Stimulated activated effector memory CD8-positive, alpha-beta T cell treated with anti-CD3 and anti-CD28 coated beads, Interleukin-12 subunit alpha, Interleukin-12 subunit beta, amount 100 ng/mL, for 72 hours (primary cell): ENCODE measurements at places on chromosomes 2 and 18.
A peak's percentile ranks its signal among the peaks of the same experiment; 100 is the strongest.

- no peak for DNase-seq
Measured at GRCh38 chr2:20542746-20543468, 96.0 kb downstream of the RHOB start.

- no peak for DNase-seq
Measured at GRCh38 chr2:69250981-69251380, 136.0 kb downstream of the GFPT1 start.

DNA sequence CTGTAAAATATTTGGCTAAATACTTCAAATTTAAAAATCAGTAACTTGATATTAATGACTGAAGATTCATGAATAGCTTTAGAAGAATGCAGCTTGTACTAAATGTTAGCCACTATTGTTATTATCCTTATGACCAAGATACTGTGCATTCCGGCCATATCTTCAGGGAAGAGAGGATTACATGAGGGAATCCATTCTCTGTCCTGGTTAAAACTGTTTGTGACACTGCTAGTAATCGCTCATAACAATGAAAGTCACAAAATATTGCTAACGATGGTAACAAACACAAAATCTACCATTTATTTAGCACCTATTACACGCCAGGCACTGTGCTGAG is 217.7 kb downstream of the PRKCE start:
- no peak for DNase-seq

GRCh38 chr18:76672627-76673026 is 149.7 kb upstream of the ZNF236 start:
- DNase-seq, result no peak

- no peak for DNase-seq
Measured at GRCh38 chr2:15191789-15192188, 369.3 kb downstream of the NBAS start.

- DNase-seq, result no peak
Measured at GRCh38 chr2:159468257-159468656, 148.1 kb downstream of the BAZ2B start.

DNA sequence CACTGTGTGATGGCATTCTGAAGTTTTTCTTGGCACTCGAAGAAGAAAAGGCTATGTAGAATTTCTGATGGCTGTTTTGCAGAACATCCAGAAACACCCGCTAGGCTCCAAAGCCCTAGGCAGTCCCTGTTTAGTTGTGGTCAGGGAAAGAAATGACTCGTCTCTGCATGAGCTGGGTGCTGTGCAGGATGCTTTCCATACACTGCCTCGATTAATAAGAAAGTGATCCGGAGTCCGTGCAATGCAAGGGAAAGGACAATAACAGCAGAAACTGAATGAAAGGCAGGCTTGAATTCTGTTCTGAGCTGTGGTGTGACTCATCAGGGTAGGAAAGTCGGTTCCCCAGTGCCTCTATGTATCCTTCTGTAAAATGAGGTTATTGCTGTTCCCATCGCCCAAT is 18.7 kb downstream of the MAPRE3 start:
- DNase-seq, result no peak

GRCh38 chr2:9445089-9445488 is 21.6 kb downstream of the CPSF3 start:
- no peak for DNase-seq

DNA sequence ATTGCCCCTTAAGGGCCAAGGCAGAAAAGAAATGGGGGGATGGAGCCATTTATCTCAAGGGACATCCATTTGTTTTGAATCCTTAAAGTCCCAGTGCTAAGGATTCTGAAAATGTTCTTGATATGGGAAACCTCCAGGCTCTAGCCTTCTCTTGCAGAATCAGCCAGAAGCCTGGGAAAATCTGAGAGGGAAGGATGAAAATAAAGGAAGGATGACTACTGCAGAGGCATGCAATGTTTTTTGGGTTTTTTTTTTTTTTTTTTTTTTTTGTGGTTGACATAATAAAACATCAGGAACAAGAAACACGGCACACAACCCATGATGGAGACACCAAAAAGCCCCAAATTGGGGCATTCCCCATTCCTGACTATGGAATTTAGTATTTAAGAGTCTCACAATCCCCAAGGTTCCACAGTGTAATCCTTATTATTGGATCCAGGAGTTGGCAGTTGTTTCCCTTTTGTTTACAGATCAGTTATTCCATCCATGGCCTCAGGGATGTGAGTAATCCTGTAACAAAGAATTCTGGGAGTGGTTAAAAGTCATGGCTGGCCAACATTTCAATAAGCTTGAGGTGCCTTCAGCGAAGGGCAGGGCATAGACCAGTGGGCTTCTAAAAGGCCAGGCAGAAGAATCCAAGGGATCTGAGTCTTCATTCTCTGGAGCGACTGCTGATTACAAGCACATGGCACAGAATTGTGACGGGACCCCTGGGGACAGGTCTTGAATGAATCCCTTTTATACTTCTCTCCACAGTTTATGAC is 337.5 kb downstream of the GULP1 start:
- no peak for DNase-seq

DNA sequence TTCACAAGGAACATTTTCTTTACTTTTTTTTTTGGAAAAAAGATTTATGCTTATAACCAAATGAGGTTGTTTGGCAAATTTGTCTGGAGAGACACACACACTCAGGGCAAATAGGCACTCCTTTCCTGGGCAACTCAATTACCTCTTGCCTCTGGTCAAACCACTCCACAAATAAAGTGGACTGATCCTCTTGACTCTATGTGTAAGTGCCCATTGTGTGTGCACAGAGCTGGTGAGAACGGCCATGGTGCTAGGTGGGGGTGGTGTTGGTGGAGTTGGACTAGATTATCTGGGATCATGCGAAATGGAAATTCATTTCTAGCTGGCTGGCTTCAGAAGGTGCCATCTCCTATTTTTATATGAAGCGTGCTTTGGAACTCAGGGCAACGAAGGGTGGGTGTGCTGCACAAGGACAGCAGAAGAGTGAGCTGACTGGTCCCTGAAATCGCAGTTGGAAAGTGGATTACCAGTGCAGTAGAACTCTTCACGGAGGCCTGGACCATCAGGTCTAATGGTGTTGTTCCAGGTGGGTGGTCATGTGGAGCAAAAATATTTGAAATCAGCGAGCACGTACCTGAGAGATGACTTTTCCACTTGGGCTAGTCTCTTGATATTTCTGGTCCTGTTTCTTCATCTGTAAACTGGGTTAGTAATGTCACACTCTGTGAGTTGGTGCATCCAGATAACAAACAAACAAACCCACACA is 149.9 kb downstream of the RPIA start:
- no peak for DNase-seq

DNA sequence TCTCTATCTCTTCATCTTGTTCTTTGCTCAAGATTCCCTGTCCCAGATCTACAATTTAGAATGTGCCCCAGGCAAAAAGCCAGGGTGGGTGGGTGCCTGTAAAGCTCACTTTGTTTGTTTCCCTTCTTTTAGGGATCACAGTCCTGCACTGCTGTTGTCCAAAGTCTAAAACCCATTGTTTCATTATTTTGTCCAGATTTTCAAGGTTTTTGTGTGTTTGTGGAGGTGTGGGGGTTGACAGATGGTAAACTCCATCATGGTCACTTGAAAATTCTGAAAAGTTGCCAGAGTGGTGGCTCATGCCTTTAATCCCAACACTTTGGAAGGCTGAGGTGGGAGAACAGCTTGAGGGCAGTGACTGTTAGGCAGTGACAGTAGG is 41.5 kb downstream of the YES1 start:
- DNase-seq, result no peak

GRCh38 chr2:236155406-236155805 is 12.8 kb downstream of the GBX2 start:
- DNase-seq, result no peak

GRCh38 chr18:64127172-64127571 is 21.7 kb downstream of the LINC00305 start:
- DNase-seq, result no peak

- no peak for DNase-seq
Measured at GRCh38 chr2:43057742-43058725, 168.4 kb downstream of the ZFP36L2 start.

- DNase-seq, result no peak
Measured at GRCh38 chr2:234694244-234695013, 197.5 kb upstream of the ARL4C start.

GRCh38 chr2:22375096-22375495 is 1009.9 kb upstream of the KLHL29 start:
- DNase-seq, result no peak

DNA sequence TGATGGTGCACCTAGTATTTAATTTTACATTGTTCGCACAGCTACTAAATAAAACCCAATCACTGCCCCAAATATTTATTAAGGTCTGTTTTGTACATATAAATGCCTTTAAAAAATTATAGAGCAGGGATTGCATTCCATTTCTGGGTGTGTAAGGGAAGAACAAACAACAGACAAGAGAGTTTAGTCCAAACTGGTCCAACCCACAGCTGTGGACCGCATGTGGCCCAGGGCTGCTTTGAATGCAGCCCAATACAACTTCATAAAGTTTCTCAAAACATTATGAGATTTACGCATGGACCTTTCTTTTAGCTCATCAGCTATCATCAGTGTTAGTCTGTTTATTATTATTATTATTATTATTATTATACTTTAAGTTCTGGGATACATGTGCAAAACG is 114.8 kb upstream of the LRATD1 start:
- no peak for DNase-seq

GRCh38 chr2:209671020-209671680 is 100.5 kb upstream of the UNC80 start:
- DNase-seq, result no peak

- no peak for DNase-seq
Measured at GRCh38 chr2:64434039-64434657, 19.8 kb upstream of the LGALSL start.

GRCh38 chr2:25570161-25570845 is 103.1 kb downstream of the DTNB start:
- DNase-seq, result no peak

DNA sequence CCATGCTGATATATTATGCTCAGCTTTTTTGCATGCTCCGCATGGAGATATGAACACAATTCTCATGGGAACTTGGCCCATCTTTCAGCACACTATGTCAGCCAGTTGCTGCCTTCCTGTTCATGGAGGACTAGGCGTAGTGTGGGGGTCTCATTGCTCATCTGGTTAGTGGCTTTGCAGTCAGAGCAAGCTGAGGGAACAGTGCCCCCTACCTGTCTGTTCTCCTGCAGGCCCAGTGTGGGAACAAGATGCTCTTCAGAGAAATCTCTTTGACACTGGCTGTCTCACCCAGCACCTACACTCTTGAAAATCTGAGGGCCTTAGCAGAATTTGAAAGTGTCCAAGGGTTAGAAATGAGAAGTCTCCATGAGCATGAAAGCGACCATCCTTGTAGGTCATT is 47.1 kb downstream of the SPTBN1 start:
- peak; percentile 9 for DNase-seq

GRCh38 chr2:97994476-97994875 is 1.3 kb downstream of the TMEM131 start:
- no peak for DNase-seq

GRCh38 chr2:150630587-150631235 is 143.2 kb upstream of the RND3 start:
- no peak for DNase-seq

DNA sequence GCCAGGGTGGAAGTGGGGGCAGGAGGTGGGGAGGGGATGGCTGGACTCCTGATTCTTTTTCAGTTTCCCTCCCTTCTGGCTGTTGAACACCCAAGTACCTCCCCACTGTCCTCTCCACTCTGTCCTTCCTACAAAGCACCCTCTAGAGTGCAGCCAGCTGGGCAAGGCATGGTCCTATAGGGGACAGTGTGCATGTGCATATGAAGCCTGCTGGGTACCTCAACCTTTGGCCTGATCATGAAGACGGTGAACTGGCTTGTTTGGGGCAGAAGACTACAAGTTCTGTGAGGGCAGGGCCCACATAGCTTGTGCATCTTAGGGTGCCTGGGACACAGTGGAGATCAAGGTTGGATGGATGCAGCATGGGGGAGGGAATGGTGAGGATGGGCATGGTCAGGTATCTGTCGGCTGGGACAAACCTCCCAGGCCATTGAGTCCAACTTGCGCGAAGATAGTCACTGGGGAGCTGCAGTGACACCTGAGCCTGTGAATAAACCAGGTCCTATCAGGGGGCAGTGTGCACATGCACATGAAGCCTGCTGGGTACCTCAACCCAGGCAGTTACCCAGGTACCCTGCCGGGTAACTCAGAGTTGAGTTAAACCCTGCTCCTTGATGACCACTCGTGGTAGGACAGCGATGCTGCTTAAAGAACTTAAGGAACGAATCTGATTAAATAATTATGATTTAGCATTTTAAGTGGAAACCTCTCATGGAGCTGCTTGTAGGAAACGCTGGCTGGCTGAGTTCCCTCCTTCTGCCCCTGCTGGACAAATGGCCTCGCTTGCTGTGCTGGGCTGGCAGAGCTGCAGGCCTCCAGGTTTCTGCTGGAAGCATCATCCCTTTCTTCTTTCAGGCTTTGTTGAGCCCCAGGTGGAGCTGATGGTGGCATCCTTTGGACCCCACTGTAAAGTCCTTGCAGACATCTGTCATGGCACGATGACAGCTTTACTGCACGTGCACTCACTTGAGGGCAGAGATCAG is 84.0 kb downstream of the POLR1A start:
- DNase-seq, result no peak

DNA sequence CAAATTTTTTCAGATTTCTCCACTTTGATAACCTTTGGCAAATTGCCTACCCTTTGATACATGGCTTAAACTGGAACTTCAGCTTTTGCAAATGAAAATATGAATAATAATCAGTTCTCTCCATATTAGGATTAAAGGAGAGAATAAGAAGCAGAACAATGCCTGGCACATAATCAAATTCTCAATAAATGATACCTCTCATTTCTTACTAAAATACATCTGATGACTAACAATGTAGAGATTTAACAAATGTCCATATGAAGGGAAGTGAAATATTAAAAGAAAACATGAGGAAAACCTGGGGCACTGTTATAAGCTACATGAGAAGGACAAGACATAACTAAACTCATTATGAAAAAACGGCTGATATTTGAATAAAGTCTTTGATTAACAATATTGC is 1103.6 kb downstream of the LRP1B start:
- no peak for DNase-seq

DNA sequence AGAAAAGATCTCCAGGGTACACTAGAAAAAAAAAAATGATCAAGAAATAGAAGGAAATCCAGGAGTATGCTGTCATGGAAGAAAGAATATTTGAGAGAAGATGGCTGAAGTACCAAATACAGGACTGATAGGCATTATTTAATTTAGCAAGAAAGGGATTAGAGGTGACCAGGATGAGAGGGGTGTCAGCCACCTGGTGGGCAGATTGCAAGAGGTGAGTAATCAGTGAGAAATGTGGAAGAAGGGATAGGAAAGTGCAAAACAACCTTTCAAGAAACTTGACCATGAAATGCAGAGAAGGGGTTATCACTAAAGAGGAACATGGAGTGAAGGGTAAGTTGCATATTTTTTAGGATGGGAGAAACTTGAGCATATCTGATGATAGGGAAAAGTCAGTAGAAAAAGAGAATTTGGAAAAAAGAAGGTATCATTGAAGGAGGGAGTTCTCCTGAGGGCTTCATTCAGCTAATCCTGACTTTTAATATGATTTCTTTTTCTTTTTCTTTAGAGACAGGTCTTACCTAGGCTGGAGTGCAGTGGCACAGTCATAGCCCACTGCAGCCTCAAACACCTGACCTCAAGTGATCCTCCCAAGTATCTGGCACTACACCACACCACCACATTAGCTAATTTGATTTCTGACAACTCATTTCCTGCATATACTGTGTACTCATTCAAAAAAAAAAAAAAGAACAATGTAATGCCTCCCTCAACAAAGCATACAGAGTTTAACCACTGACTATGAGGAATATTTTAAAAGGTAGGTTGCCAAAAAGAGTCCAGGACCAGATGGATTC is 101.3 kb downstream of the LRP2 start:
- no peak for DNase-seq
